Lung microvascular endothelial cell (primary cell): ENCODE measurements at places on chromosomes 5 and 9. TPM values are rescaled to one million over a fixed set of nuclear protein-coding genes. Genes with fewer than 3 reads are reported as not detected.
A peak's percentile ranks its signal among the peaks of the same experiment; 100 is the strongest.

PCDHB8 gene
- 0.40 and 0.44 TPM in 2 replicates for total RNA-seq

SPIN1 gene
- total RNA-seq = 38.6 and 70.4 TPM in 2 replicates

SLC6A3 gene
- total RNA-seq = not detected in 2 replicates

GRPEL2 gene
- 39.7 and 128 TPM in 2 replicates for total RNA-seq

GPR150 gene
- under 0.01 and 0.22 TPM in 2 replicates for total RNA-seq

IL9 gene
- total RNA-seq = not detected in 2 replicates

FOXD4L3 gene
- total RNA-seq = not detected in 2 replicates

KLHL3 gene
- total RNA-seq = 20.7 and 28.6 TPM in 2 replicates

DOK3 gene
- total RNA-seq = 0.79 and 2.0 TPM in 2 replicates

RUFY1 gene
- total RNA-seq = 27.5 and 62.9 TPM in 2 replicates

CDX1 gene
- under 0.01 TPM in 1 of 2 replicates, not detected in the other for total RNA-seq

- no peak for DNase-seq
These were observed 26.0 kb upstream of the EPB41L4B start for GRCh38 chr9:109346904-109347303.

GRCh38 chr5:133642153-133642722 is 29.9 kb upstream of the FSTL4 start:
- DNase-seq = no peak

GRCh38 chr5:56409331-56410190 is 176.4 kb upstream of the ANKRD55 start:
- DNase-seq = no peak

DNA sequence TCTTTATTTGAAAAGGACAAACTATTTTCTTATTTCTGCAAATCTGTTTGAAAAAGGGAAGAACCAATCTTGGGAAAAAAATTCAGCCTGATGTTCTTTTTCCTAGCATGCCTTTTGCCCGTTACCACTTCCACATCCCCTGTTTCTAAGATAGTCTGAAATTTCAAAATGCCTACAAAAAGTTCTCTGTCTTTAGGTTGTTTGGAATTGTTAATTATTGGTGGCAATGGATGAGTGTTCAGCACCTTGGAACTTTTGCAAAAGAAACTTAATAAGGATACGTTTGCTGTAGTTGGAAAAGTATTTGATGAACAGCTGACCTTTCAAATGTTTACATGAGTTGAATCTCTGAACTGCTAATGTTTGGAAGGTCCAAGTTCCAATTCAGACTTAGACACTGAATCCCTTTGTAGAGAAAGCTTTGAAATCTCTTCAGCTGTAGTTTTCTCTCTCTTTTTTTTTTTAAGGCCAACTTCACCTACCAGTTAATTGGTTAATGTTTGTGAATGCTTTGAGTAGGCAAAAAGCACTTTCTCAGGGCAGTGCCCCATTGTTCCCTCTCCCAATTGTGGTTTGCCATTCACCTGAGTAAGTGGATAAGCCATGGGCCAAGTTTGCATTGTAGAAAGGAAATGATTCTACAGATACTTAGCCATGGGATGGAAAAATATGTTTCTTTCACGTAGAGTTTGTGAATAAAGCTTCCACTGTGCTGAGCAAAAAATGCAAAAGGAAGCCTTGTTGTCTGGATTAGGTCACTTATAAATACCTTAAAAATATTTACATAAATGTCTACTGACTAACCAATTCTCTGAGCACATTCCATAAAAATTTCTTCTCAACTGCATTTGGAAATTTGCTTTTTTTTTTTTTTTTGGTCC is 156.4 kb upstream of the ELL2 start:
- peak; percentile 6 for DNase-seq

DNA sequence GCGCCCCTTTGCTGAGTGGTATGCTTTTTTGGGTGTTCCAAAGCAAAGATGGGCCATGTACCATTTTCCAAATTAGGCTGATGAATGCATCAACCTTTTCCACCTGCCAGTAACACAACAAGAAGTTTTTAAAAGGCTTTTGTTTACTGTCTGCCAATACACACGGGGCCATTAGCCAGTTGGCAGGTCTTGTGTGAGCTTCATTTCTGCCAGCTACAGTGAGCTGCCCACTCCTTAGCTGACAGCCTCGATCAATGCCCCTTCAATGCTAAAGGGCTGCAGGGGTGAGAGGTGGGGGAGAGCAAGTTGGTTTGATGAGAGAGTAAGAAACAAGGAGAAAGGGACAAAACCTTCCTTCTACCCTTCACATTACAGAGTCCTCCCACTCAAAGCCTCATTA is 128.7 kb downstream of the C5orf15 start:
- DNase-seq = no peak

DNA sequence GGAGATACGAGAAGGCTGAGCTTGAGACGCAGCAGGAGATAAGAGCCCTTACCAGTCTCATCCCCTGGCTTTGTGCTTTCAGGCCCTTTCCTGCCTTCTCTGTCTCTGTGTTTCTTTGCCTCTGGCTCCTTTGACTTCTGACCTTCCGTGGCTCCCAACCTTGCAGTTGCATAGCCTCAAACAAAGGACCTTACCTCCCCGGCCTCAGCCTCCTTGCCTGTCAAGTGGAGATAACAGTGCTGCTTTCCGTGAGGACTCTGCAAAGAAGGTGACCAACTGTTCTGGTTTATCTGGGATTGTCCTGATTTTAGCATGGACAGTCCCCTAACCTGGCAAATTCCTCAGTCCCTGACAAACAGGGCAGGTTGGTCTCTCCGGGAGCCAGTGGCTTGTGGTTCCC is 287.8 kb upstream of the MVB12B start:
- DNase-seq = no peak

GRCh38 chr5:107268241-107268640 is 402.5 kb downstream of the EFNA5 start:
- peak; percentile 1 for DNase-seq

GRCh38 chr5:31573494-31574142 is 41.5 kb downstream of the C5orf22 start:
- no peak for DNase-seq

DNA sequence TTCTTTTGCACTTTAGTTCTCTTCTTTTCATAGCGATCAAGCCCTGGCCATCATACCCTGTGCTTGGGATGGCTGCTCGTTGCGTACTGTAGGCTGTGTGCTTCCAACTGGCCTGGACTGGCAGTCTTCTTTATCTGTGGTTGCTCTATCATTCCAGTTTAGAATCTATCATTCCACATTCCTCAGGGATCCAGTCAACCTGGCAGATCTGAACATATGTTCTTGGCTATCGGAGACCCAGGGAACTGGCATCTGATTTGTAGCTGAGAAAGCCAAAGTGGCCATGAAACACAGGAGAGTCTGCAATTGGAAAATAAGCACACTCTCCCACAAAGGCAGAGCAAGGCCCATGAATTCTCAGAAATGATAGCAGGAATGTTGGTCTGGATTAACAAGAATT is 22.6 kb upstream of the SLC46A2 start:
- no peak for DNase-seq

GRCh38 chr5:71706906-71707305 is 12.2 kb upstream of the CARTPT start:
- no peak for DNase-seq

GRCh38 chr9:69376651-69377050 is 51.6 kb downstream of the ENTREP1 start:
- peak; percentile 77 for DNase-seq

DNA sequence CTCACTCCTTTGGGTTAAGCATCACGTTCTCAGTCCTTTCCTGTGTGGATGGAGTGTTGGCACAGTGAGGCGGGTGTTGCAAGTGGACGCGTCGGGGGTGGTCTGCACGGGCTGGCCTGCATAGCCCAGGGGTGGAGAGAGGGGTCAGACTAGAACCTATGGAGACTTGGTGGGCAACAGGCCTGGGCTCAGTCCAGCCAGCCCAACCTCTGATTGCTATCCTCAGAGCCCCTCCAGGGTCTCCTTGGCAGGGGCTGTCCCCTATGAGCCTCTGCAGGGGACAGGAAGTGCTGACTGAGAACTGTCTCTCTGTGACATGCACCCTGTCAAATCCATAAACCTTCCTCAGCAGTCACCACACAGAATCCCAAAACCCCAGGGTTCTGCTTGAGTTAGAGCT is 2.3 kb downstream of the DCANP1 start:
- no peak for DNase-seq

GRCh38 chr9:120308495-120308894 is 271.5 kb downstream of the CDK5RAP2 start:
- DNase-seq = no peak
